T-helper 17 cell (primary cell): ENCODE measurements at places on chromosomes 5 and 9. TPM values are rescaled to one million over a fixed set of nuclear protein-coding genes. Genes with fewer than 3 reads are reported as not detected.

VLDLR gene
- 0.57 TPM for total RNA-seq

- H3K27me3 ChIP-seq, result peaks cover 5% of the 10 kb centered on the region
- H3K27ac ChIP-seq, result no peak overlapping the region
- H3K4me1 ChIP-seq, result peaks cover 2% of the 10 kb centered on the region
- no peak for DNase-seq
- H3K36me3 ChIP-seq, result peaks cover 3% of the 10 kb centered on the region
These were observed 53.9 kb upstream of the TMEM171 start for GRCh38 chr5:73066466-73066865.

DNA sequence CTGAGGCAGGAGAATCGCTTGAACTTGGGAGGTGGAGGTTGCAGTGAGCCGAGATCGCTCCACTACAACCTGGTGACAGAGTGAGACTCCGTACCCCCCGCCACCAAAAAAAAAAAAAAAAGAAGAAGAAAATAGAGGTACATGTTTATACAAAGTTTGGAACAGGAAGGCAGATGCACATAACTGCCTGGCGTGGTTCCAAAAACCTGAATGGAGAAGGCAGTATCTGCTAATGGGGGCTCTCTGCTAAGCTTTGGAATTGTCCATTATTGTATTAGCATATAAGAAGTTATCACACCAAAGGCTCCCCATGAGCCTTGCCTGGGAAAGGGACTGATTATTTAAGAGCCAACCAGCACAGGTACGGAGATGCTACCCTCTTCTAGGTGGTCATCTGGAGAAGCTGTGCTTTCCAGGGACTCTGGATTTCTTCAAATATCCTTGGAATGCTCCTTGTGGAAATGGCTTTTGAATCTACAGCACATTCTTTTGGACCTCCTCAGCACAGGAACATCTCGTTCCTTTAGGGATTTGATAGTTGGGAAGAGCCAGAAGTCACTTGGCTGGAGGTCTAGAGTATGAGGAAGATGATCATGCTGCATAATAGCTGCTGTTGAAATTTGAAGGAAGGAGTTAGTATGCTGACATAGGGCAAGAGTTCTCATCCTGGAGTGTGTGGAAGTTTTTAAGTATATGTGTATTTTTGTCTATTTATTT lies 42.5 kb upstream of the ABCA1 start:
- peaks cover 20% of the 10 kb centered on the region for H3K27me3 ChIP-seq
- H3K27ac ChIP-seq, result no peak overlapping the region
- H3K4me3 ChIP-seq, result no peak overlapping the region
- no peak for DNase-seq

DNA sequence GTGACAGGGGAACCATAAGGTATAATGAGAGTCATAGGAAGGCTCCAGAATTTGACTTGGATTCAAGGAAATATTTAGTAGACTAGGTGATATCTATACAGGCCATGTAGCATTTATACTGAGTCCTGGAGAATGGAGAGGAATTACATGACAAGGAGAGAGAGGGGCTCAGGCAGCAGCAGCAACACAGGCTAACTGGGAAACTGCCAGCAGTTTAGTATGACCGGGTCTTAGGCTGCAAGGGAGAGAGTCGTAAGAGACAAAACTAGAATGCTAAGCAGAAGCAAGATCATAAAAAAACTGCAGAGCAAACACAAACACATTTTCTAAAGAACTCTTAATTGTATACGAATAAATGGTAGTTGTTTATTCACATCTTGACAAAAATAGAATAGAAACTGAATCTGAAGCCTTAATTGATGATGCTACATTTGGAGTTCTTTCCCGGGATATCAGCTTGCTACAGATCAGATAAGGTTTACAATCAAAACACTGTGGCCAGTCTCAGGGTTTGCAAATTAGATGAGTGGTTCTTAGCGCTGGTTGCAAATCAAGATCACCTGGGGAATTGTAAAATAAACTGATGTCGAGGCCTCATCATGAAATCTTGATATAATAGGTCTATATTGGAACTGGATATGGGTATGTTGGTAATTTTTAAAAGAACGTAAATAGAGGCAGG lies 480.0 kb upstream of the C9orf72 start:
- H3K4me1 ChIP-seq, result no peaks in the 10 kb centered on the region
- H3K4me3 ChIP-seq, result peak overlapping the region; percentile 0
- H3K36me3 ChIP-seq, result no peaks in the 10 kb centered on the region

PDGFRB gene
- not detected for total RNA-seq

LHX3 gene
- 0.18 TPM for total RNA-seq

- DNase-seq, result no peak
- H3K4me3 ChIP-seq, result no peak overlapping the region
- no peaks in the 10 kb centered on the region for H3K27me3 ChIP-seq
- peaks cover 30% of the 10 kb centered on the region for H3K4me1 ChIP-seq
- peaks cover 5% of the 10 kb centered on the region for H3K36me3 ChIP-seq
- H3K27ac ChIP-seq, result peak overlapping the region; percentile 37
These were observed 15.7 kb downstream of the USP20 start for GRCh38 chr9:129850821-129851550.

DNA sequence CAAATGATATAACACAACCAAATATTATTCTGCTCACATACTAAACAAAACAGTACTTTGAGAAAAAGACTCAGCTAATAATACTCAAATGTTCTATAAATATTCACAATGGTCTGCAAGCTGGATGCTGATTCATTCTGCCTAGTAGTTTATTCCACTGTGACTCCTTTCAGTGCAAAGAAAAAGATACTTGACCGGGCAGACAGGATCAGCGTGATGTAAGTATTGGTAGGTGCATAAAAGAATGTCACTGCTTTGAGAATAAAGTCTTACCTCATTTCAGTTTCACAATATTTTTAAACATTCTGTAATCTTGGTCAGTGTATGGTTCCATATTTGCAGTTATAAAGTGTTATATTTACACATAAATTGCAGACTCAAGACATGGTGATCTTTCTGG lies 223.0 kb upstream of the NUDT12 start:
- no peaks in the 10 kb centered on the region for H3K27me3 ChIP-seq
- no peak overlapping the region for H3K27ac ChIP-seq
- H3K36me3 ChIP-seq, result no peaks in the 10 kb centered on the region
- no peak for DNase-seq
- no peaks in the 10 kb centered on the region for H3K4me1 ChIP-seq

- H3K27ac ChIP-seq, result no peak overlapping the region
- H3K27me3 ChIP-seq, result peaks cover 15% of the 10 kb centered on the region
- no peak overlapping the region for H3K4me3 ChIP-seq
- no peak for DNase-seq
- no peaks in the 10 kb centered on the region for H3K36me3 ChIP-seq
- no peaks in the 10 kb centered on the region for H3K4me1 ChIP-seq
These were observed 41.7 kb upstream of the CLINT1 start for GRCh38 chr5:157900644-157901043.

LCN2 gene
- 9.3 TPM for total RNA-seq

TMEM232 gene
- 0.94 TPM for total RNA-seq

DNA sequence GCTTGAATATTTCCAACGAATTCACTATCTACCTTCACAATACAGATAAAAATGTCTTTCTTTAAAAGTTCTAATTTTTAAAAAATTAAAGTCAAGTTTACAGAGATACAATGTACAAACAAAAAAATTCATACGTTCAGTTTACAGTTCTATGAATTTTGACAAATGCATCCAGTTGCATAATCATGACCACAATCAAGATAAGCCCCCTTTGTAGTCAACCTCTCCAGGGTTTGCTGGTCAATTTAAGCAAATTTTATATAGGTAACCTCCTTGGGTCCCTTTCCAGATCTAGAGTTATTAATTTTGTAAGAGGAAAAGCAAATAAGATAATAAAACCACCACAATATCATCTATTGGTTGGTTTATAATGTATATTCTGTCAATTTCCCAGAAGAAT lies 76.3 kb downstream of the MRPS27 start:
- no peak for DNase-seq
- H3K36me3 ChIP-seq, result peaks cover 6% of the 10 kb centered on the region
- no peak overlapping the region for H3K27ac ChIP-seq
- no peaks in the 10 kb centered on the region for H3K27me3 ChIP-seq

CYSRT1 gene
- total RNA-seq, result not detected

DAB2IP gene
- total RNA-seq, result not detected

S100Z gene
- 1.2 TPM for total RNA-seq

DNA sequence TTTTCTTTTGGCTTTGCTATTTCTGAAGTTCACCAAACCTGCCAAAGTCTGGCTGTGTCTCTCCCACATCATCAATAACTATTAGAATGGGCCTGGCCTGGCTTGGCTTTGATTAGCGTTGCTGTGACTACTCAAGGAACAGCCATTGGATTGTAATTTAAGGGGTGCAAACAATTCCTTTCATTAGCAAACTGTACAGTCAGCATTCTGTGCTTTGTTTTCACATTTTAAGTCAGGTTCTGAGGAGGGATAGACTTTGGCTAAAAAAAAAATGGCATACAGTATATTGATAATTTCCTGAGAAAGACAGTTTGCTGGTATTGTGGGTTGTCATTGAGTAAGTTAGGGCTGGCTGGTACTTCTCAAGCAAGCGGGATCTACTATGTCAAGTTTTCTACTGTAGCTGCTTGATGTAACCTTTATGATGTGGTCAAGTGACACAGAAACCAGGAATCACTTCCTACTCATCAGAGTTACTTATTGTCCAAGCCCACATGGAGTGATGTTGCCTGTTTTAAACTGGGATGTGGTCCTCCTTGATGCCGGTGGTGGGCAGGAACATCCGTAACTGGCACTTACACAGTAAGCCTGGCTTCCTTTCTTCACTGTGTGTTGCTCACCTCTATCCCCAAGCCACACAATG lies 161.4 kb downstream of the CD180 start:
- DNase-seq, result no peak
- no peaks in the 10 kb centered on the region for H3K27me3 ChIP-seq
- peaks cover 2% of the 10 kb centered on the region for H3K36me3 ChIP-seq
- H3K4me1 ChIP-seq, result peaks cover 48% of the 10 kb centered on the region
- H3K4me3 ChIP-seq, result no peak overlapping the region

GRCh38 chr9:26357803-26358344 lies 534.7 kb downstream of the CAAP1 start:
- no peak overlapping the region for H3K27ac ChIP-seq
- no peak overlapping the region for H3K4me3 ChIP-seq
- H3K36me3 ChIP-seq, result no peaks in the 10 kb centered on the region
- no peaks in the 10 kb centered on the region for H3K27me3 ChIP-seq
- no peaks in the 10 kb centered on the region for H3K4me1 ChIP-seq
- no peak for DNase-seq

PCDHGA9 gene
- not detected for total RNA-seq
